ENCODE measurements at places on chromosomes 3 and 15.

GRCh38 chr3:64685331-64685799, 2.4 kb downstream of the ADAMTS9 start:
- peak; percentile 17 for DNase-seq

- no peak for DNase-seq
Observed at GRCh38 chr15:100108346-100108745, 233.4 kb downstream of the ADAMTS17 start.

DNA sequence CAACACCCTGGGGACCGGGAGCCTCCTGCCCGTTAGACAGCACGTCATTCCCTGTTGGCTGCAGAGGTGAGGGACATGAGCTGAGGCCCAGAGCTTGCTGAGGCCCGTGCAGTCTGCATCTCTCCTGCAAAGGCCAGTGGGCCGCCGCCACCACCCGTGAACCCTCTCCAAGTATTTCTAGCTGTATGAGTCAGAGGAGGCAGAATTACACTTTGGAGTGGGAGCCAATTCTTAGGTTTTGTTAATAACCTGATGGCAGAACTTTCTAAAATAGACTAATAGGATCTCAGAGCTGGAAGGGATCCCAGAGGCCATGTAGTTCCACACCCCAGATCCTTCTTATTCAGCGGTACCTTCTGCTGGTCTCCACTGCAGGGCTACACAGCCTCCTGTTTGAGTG, 335.2 kb upstream of the CTDSPL start:
- DNase-seq: no peak

DNA sequence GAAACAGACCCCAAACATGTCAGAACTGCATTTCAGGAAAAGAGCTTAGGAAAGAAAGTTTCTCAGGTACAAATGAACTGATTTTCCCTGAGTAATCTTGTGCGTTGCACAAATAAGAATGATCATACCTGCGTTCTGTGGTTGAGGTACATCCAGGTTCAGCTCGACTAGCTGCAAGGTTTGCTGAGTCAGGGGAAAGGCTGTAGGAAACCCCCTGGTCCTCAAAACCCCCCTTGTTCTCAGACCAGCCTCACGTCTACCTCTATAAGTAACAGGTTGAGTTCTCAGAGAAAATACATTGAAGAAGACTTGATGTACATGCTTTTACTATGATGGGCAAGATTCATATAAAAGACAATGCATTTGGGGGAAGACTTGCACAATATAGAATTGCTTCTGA, 137.7 kb upstream of the ICE2 start:
- DNase-seq: no peak

- no peak for DNase-seq
Observed at GRCh38 chr3:113211330-113212149, at the start of gene BOC. Gene BOC (plus strand): TSS chr3:113211557. CDS start chr3:113249803, 38,246 bp downstream.

GRCh38 chr3:142846779-142847577, 41.9 kb downstream of the PCOLCE2 start:
- DNase-seq: no peak

DNA sequence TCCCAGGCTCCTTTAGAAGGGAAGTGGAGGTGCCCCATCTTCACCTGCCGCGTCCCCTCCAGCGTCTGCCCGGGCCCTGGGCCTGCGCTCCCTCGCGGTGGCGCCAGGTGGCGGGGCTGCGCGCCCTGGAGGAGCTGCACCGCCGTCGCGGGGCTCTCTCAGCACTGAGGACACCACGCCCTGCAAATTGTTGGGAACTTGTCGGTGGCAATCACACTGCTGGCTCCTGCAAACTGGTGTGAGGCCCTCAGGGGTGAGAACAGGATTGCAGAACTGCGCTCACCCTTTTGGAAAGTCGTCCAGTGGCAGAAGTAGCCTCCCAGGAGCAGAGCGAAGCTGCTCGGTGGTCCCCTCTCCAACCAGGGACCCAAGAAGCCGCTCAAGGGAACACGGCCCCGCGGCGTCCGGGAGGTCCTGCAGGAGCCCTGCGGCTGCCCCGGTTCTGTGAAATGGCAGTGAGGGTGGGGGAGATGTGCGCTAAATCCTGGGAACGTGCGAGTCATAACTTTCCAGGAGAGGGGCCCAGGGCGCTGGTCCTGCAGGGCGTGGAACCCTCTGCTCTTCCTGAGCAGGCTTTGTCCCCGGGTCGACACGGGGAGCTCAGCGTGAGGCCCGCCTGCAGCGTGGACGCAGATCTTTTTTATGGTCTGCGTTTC, 995 bp upstream of the LRRK1 start:
- peak; percentile 83 for DNase-seq

DNA sequence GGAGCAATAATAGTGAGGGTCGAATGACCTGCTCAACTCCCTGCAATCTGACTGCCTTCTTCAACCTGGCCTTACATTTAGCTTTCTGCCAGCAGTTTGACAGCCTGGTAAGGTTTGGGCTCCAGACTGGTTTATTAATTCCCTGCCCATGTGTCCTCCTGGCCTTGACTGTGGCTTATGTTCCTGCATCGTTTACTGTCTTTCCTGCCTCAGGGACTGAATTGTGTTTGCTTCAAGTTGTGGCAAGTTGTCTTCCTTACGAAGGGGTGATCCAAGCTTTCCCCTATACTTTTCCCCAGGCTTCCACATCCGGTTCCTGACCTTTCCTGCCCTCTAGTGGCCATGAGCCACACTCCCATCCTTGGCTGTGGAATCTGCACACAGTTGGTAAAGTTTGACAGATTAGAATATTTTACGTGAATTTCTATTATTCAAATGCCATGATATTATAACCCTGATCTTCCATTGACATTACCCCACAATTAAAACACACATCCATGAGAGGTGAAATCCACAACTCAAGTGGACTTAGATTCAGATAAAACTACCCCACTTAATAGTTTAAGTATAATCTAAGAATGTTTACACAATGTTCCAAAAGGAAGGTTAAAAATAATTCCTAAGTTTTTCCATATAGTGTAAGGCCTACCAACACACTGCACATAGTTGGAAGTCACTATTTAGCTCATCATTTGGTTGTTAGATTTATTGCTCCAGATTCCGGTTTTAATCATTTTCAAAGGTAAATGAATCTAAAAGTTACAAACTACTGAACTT, 95.7 kb downstream of the NEDD4 start:
- peak; percentile 59 for DNase-seq

GRCh38 chr3:38627956-38628355, 21.5 kb downstream of the SCN5A start:
- DNase-seq: no peak

DNA sequence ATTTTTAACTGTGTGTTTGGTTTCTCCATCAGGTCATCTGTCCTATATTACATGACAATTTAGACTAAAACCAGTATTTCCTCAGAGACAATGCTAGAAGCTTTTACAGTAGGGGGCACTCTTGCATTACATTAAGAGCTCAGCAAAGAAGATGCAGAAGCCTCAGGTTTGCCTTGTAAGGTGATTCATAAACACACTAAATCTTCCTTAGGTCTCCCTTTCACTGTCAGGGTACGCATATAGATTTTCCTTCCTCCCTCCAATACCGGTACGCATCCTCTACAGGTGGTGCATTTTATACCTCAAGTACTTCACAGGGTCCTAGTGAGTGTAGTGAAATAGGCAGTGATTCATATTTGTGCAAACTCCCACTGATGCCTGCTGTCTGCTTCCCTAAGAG, 46.5 kb downstream of the CD86 start:
- peak; percentile 56 for DNase-seq

DNA sequence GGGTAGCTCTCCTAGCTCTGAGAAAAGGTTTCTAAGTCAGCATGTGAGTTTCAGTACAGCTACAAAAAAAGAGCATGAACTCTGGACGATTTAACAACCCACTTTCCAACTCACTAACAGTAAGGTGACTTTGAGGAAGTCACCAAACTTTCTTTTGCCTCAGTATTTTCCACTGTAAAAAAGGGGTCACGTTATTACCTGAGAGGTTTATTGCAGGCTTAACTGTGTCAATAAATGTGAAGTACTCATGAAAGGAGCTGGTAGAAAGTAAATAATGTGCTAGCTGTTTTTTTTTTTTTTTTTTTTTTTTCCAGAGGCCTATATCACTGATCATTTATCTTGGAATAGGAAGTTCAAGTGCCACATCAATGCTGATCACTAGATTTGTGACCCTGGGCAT, 89.3 kb downstream of the PLSCR2 start:
- DNase-seq: no peak

- DNase-seq: peak; percentile 18
Observed at GRCh38 chr3:148500881-148501280, 196.8 kb upstream of the AGTR1 start.

DNA sequence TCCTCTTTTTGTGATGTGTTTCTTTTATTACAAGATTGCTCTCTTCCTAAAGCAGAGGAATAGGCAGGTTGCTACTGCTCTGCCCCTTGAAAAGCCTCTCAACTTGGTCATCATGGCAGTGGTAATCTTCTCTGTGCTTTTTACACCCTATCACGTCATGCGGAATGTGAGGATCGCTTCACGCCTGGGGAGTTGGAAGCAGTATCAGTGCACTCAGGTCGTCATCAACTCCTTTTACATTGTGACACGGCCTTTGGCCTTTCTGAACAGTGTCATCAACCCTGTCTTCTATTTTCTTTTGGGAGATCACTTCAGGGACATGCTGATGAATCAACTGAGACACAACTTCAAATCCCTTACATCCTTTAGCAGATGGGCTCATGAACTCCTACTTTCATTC, 7.7 kb downstream of the SUCNR1 start:
- DNase-seq: no peak

DNA sequence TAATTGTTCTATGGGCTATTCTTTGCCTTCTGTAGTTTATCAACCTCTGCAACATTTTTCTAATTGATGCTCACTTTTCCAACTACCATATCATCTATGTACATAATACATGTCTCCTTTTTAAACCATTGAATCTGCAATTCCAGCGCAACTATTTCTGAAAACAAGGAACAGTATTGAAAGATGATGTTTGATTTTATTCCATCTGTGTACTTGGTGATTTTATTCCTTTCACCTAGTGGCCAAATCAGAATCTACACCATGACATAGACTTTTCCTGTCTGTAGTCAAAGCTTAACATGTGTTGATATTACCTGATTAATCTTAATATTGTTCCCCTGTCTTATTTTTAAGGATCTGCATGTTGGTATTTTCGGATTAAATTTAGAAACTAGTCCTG, 13.0 kb downstream of the NKTR start:
- no peak for DNase-seq

- no peak for DNase-seq
Observed at GRCh38 chr15:55221090-55222011, 24.6 kb upstream of the RSL24D1 start.

DNA sequence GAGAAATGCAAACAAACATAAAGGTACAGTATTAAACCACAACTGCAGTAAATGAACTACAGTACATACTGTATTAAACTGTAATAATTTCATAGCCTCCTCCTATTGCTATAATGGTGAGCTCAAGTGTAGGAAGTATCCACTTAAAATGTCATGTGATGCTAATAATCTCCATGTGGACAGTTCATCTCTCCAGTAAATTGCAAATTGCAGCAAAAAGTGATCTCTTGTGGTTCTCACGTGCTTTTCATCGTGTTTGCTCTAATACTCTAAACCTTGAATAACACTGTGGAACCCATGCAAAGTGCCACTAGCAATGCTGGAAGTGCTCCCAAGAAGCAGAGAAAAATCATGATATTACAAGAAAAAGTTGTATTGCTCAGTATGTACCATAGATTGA, 9.2 kb upstream of the FNDC3B start:
- no peak for DNase-seq

- DNase-seq: no peak
Observed at GRCh38 chr15:34768530-34768929, 13.7 kb upstream of the GJD2 start.

GRCh38 chr15:58329781-58330671, 101.8 kb upstream of the LIPC start:
- no peak for DNase-seq

DNA sequence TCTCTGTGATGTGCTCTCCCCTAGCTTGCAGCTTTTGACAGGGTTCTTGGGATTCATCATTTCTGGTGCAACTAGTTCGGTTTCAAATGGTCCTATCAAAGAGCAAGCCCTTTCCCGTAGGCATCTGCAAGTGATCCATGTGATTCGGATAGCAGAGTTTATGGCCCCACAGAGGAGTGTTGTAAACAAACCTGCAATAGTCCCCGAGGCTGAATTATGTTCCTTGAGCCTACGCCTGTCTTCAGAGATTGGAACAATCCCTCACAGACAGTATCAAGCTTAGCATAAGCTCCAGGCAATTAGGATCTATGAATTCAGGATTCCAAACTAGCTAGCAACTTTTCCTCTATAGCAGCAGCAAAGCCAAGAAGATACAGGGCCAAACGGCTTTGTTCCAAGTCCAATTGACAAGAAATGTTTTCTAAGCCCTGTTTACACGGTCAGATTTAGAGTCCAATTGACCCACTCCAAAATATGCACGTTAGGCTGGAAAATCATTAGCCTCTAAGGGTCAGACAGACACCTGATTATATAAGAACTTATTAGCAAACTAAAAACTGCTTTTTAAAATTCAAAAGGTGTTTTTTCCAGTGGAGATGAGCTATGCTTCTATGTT, 24.8 kb downstream of the LNP1 start:
- no peak for DNase-seq

- no peak for DNase-seq
Observed at GRCh38 chr15:43775411-43775965, 1.3 kb downstream of the ELL3 start.

DNA sequence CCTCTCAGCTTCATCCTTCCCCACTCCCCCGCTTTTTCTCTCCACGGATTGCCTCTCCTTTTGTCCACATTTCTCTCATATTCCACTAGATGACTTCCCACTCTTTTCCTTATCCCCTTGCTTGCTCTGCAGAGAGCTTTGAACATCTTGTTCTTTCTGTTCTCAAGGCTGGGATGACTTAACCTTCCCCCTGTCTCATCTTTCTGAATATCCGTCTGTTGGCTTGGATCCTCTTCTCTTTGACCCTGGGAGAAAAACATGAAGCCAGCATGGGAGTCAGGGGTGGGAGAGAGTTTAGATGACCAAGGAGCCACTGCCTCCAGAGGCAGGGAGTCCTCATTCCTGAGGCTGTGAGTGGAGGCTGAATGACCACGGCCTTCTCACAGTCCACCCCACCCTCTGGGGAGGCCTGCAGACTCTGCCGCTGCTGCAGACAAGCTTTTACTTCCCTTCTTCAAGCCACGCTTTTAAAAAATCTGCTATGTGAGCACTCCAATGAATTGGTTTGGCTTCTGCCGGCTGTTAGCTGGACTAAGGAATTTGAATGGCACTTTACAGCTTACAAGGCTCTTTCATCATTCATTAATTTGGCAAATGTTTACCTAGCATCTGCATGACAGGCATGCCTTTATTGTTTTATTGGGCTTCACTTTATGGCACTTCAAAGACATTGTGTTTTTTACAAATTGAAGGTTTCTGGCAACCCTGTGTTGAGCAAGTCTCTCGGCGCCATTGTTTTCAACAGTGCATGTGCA, 111.6 kb upstream of the SLC6A6 start:
- DNase-seq: no peak

DNA sequence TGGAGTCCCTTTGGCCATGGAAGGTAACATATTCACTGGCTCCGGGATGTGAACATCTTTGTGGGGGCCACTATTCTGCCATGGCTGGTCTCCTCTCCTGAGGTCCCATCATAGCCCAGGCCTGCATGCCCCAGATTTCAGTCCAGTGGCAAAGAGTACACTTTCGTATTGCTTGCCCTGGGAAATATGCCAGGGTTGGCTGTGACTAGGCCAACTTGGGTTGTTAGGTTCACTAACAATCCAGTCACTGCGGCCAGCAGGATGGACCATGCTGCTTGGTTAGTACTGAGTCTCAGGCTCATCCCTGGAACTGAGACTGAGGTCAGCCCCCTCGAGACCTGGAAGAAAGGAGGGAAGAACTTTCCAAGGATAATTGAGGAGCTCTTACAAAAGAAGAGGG, 9.8 kb upstream of the EEFSEC start:
- DNase-seq: no peak

All from COLO829 (cell line).